ENCODE measurements at places on chromosomes 1 and 21.

- no peak for DNase-seq
Measured at GRCh38 chr1:160800645-160801408, 4.9 kb downstream of the LY9 start.

DNA sequence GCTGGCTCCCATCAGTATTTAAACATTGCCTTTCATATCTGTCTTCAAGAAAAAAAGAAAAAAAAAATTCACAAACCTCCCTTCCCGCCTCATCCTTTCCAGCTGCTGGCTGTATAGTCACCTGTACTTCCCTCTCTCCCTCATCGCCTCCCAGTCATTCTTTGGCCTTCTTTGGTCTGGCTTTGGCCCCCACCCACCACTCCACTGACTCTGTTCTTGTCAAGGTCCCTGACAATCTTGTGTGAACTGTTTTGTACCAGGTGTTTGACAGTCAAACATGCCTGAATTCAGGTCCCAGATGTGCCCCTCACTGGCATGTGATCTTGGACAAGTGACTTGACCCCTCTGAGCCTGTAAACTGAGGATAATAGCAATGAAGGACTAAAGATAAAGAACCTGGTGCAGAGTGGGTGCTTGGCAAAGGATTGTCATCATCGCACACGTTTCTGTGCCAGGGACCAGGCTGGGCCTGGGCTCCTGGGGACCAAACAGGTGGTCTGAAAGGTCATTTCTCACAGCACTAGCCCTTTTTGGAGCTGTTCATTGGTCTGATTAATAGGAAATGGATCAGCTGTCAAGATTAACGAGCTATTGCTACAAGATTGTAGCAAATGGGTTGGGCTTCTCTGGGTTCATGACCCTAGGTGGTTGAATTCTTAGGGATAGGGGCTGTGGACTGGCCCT is 21.5 kb downstream of the PTPRF start:
- DNase-seq: no peak

DNA sequence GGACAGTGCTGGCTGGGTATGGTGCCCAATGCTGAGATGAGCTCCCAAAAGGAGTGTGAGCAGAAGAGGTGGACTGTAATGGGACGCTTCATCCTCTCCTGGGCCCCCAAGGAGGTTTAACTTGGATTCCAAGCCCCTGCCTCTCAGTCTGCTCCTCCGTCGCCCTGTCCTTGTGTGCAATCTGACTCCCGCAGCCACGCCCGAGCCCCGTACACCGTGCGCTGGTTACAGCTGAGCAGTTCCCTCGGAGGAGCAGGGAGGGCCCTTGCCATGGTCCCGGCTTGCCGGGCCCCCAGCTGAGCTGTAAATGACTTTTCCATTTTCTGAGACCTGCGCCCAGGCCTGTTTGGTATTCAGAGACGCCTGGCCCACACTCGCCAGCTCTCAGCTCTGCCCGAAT is 53.7 kb downstream of the PAX7 start:
- no peak for DNase-seq

DNA sequence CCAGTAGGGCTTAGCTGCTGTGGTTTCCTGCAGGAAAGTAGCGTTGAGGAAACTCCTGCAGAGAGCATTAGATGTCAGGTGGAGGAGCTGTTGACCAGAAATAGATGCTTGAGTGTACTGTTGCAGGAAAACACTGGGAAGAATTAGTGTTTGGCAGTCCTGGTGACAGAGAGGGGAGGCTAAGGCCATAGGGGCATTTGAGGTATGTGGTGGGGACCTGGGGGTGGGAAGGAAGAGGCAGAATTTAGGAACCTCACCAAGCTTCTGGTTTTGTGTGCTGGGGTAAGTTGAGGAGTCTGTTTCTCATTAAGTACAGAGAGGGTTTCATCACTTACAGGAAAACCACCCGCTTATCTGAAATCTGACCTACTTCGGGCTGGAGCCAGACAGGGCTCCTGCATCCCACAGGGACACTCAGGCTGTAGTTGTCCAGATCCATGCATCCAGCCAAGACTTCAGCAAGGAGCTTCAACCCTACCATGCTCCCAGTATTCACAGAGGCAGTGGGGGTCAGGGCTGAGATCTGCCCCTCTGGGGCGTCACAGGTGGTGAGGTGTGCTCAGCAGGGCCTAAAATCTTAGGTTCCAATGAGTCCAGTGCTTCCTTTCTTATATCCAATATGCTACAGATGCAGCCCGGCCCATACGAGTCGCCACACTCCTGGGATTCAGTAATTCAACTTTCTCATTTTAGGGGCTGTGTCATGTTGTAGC is 15.1 kb downstream of the SH2D2A start:
- no peak for DNase-seq

DNA sequence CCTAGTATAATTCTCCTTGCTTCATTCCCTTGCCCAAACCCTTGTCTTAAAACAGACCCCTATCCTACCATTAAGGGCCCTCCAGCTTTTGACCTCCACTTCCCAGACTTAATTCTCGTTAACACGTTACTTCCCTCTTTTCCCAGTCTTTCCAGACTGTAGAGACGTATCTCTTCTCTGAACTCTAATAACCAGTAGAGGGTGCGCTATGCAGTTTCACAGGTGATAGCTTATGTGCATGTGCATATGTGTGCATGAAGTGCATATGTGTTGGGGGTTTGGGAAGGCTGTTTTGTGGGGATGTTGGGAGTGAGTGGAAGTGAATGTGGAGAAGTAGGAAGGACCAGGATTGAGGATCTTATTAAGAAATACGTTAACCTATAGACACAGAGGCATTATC is 78.1 kb upstream of the CCDC190 start:
- DNase-seq: peak; percentile 5

GRCh38 chr1:43545695-43546387 is 15.2 kb downstream of the PTPRF start:
- DNase-seq: peak; percentile 50

GRCh38 chr1:118564961-118565703 is 380.1 kb upstream of the SPAG17 start:
- no peak for DNase-seq

DNA sequence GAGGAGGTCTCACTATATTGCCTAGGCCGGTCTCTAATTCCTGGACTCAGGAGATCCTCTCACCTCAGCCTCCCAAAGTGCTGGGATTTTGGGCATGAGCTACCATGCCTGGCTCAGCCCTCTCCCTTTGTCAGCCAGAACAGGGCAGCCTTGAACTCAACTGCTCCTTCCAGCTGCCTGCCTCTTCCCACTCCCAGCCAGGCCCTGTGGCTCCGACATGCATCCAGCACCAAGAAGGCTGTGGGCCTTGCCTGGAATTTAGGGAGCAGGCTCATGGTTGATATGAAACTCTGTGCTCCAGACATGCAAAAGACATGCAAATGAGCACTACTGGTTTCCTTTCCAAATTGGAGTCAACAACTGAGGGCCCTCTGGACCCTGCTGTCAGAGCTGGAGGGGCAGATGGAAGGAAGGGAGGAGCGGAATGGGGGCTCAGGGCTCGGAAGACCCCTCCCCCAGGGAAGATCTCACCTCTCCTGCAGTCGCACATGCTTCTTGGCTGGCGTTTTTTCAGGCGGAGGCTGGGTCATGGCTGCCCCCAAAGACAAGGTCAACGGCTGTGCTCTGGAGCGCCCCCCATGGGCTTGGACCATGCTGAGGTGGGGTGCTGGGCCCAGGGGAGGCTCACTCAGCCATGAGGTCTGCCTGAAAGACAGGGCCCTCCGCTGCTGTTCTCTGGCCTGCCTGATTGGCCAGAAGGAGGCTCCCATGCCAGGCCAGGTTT is 1.4 kb downstream of the PTPN7 start:
- no peak for DNase-seq

DNA sequence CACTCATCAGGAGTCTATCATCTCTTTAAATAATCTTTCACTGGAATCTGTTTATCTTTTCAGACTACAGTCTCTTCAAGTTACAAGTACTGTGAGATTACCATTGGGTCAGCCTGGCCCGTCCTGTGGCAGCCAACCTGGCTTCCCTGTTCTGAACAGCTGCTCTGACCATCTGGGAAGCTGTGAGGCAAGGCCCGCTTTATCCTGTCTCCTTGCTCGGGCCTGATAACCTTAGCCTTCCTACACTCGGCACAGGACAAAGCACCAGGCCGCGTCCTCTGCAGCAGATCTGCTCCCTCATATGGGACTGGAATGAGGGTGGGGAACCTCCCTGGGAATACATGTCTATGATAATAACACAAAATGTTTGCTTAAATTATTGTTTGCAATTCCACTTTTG is 113.3 kb downstream of the PTPN14 start:
- DNase-seq: no peak

DNA sequence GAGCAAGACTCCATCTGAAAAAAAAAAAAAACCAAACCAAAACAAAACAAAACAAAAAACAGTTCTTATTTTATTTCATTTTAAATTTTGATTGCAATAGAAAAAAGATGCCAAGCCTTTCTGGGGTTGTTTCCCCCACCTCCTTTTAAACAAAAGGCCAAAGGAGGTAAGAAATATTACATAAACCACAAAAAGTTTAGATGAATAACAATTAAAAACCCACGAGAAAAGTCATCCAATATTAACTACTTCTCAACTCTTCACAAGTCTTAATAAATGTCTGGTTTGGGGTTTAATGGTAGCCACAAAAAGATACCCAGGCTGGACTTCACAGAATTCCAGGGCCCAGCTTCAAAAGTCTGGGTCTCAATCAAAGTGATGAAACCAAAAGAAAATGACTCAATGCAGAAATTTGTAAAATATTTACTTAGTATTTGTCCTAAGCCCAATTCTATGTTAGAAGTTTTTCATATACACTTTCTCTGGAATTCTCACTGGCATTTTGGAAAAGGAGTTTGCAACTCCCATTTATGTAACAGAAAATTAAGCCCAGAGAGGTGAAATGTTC is 47.0 kb upstream of the SDC3 start:
- DNase-seq: no peak

GRCh38 chr1:203137324-203137723 is 9.8 kb downstream of the ADORA1 start:
- DNase-seq: no peak

DNA sequence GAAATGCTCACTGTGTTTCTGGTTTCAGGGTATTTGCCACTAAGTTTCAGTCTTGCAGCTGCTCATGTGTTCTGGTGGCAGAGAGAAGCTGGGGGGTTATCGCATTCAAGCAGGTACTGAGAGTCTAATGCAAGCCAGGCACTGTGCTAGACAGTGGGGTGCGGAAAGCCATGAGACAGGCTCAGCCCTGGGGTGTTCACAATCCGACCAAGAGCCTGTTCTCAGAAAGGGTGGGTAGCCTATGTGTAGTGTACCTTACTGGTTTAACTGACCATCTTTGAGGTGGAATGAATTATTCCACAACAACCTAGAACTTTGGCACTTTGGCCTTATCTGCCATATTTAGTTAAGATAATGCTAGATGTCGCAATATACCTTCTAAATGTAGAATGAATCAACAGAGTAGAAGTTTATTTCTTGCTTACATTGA is 55.3 kb upstream of the ROR1 start:
- no peak for DNase-seq

DNA sequence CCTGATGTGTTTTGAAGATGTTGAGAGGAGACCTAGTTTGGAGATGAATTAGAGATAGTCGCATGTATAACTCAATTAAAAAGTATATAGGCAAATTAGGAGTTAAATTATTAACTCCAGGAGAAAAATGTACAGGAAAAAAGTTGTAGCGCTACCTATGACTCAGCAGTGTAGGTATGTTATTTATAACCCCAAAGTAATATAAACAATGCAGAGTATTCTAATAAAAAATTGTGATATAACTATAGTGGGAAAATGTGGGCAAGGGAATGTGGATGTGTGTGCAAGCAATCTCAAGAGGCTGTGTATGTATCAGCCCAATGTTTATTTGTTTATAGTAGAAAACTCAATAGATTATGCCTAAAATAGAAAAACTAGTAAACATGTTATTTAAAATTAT is 144.5 kb downstream of the BRINP2 start:
- no peak for DNase-seq

DNA sequence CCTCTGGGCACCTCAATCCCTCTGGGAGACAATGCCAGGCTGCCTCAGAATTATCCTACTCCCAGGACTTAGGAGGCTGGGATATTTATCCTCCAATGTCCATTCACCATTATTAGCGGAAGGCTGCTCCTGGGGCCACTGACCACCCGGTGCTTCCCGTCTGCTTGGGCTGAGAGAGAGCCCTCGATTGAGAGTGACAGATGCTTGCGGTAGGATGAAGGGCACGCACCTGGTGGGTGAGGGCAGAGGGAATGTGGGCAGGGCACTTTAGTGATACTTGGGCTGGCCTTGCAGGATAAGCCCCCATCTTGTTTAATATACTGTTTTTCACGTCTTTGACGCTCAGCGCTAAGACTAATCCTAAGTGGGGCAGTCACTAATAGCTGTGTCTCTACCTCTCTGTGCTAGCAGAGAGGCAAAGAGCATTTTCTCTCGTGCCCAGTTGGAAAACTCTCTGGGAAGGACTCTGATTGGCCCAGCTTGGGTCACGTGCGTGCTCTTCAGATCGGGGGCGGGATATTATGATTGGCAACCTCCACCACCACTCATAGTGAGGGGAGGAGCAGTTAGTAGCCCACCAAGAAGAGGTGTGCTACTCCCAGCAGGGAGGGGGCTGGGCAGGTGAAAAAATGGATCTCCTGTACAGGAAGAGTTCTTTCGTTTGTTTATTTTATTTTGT is 10.6 kb upstream of the PARS2 start:
- DNase-seq: peak; percentile 77

DNA sequence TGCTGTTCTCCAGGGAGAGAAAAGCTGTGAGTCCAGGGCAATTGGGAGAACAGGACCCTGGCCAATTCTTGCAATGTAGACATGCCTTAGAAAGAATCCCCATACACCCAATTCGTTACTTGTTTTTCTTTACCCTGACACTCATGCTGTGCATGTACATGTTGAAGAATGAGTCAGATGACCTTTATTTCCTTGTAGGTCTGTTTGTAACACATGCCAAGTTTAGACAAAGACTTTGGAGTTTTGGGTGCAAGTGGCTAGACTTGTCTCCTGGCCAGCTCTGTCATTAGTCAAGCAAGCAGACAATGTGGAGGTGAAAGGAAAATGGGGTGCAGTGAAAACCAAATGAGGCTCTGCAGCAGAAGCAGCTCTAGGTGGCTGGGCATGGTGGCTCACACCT is 38.1 kb downstream of the GNPAT start:
- no peak for DNase-seq

- no peak for DNase-seq
Measured at GRCh38 chr1:177926201-177926600, 43.7 kb downstream of the SEC16B start.

DNA sequence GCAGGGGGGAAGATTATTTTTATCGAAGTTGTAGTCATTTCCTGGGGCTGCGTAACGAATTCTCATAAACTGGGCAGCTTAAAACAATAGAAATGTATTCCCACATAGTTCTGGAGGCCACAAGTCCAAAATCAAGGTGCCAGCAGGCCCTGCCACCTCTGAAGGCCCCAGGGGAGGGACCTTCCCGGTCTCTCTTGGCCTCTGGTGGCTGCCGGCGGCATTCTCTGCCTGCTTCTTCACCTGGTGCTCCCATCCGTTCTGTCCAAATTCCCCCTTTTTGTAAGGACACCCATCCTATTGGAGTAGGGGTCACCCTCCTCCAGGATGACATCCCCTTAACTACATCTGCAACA is 92.8 kb downstream of the PDE9A start:
- DNase-seq: no peak

- no peak for DNase-seq
Measured at GRCh38 chr21:41378849-41379248, 17.0 kb downstream of the MX2 start.

GRCh38 chr1:224733027-224733911 is 117.2 kb downstream of the CNIH3 start:
- no peak for DNase-seq

Data from NCI-H2227 treated with DMSO at 0.1 percent for 48 hours (cell line).